ENCODE measurements at places on chromosomes 16 and 17.

DNA sequence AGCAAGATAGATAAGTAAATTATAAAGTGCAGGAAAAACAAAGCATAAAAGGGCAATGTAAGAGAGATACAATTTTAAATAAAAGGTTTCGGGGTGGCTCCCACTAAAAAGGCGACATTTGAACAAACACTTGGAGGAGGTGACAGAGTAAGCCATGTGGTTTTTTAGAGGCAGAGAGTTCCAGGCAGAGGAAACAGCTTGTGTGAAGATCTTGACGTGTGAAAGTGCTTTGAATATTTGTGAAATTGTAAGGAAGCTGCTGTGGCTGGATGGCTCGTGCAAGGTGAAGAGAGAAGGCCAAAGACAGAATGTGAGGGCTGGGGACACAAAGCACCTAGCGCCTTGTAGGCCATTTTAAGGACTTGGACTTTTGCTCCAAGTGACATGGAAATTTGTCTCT lies 28.6 kb upstream of the HYDIN start:
- DNase-seq = no peak

DNA sequence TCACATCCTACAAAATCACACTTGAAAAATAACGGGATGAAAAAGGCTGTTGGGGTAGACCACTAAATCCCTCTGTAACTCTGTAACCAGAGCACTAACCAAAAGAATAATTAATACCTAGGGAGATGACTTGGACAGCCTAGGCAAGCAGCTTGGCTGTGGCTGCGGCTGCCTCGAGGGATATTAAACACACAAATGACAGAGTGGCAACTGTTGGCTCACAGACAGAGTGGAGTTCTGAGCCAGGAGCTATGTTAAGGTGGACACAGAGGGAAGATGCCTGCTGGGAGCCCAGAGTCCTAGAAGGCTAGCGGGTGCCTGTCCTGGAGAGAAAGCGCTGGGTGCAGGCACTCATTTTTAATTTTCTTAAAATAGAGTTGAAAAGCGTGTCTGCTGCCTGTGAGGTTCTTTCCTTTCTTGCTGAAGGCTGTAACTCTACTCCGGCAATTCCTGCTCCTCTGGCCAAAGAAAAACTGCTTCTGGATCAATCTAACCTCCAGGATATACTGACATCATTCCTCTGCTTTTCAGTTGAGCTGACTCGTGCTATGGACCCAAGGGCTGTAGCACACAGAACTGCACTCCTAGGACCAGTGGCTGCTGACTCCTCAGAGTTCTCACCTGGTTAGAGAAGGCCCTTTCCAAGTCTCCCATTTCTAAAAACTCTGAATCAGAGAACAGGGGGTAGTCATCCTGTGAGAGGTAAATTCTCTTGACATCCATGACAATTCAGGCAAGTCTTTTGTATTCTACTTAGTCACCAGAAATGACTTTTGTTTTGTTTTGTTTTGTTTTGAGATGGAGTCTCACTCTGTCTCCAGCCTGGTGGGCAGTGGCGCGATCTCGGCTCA lies 147.9 kb downstream of the STX8 start:
- no peak for DNase-seq

GRCh38 chr17:13874817-13875216 lies 194.5 kb upstream of the COX10 start:
- DNase-seq = no peak

- DNase-seq = no peak
These were observed 6.7 kb upstream of the RNASEK start for GRCh38 chr17:7005716-7006115.

GRCh38 chr17:74601944-74602572 lies 10.0 kb upstream of the CD300LD start:
- DNase-seq = no peak

DNA sequence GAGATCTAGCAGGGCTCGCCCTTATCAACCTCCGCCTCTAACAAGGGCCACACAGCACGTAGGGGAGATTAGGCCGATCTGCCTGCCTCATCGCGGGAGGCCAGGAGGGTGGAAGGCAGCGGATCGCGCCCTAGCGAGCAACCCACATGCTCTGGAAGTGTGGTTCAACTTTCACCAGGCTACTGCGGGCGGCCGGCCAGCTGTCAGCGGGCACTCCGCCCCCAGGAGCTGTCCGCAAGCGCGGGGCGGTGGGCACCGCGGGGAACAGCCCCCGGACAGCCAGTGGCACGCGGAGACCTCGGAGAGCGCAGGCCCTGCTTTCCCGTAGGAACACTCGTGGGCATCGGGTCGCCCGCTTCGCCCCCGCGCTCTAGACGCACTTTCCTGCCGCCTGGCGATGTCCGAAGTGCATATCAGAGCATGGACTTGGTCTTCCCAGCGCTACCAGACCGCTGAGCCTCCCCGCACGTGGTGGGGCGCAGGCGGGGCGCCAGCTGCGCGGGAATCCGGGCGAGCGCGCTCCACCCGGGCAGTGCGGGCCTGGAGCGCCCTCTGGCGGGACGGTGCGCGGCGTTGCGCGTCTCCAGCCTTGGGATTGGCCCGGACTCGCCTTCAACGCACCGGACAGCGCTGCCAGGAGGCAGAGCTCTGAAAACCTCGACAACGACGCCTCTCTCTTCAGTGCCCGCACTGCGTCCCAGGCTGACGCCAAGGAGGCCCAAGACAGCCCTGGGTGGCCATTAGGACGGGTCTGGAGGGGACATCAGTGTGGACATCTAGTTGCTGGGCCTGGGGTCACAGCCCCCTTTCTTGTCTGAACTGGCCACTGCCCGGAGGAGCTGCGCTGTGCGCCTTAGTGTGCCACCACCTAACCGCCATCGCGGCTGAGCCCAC lies 3.6 kb upstream of the ZNHIT3 start:
- peak; percentile 61 for DNase-seq

- no peak for DNase-seq
These were observed 466.6 kb upstream of the ERCC4 start for GRCh38 chr16:13453325-13453724.

DNA sequence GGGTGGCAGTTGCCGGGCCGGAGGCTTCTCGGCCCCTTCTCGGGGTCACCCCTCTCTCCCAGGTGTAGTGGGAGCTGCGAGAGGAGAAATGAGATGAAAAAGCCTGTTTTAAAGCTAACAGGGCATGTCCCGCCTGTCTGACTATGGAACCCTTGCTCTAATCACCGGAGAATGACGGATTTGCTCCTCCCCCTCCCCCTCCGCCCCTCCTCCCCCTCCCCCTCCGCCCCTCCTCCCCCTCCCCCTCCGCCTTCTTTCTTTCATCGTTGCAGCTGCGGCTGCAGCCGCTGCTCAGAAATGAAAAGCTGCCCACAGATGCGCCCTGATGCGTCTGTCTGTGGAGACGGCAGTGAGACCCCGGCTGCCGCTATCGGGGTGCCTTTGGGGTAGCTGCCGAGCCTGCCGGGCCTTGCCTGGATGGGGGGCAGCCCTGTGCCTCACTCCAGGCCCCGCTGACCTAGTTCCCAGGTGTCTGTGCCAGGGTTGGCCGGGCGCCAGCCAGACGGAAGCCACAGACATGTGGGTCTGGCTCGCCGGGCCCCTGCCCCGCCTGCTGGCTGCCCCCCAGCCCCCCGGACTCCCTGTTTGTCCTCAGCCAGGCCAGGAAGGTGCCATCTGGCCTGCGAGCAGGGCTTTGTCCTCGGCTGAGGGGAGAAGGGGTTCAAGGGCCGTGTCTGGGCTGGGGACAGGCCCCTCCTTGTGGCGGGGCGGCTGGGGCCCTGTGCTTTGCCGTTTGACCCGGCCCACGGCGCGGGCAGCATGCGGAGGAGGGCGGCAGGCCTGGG lies 37.7 kb downstream of the GINS2 start:
- no peak for DNase-seq

DNA sequence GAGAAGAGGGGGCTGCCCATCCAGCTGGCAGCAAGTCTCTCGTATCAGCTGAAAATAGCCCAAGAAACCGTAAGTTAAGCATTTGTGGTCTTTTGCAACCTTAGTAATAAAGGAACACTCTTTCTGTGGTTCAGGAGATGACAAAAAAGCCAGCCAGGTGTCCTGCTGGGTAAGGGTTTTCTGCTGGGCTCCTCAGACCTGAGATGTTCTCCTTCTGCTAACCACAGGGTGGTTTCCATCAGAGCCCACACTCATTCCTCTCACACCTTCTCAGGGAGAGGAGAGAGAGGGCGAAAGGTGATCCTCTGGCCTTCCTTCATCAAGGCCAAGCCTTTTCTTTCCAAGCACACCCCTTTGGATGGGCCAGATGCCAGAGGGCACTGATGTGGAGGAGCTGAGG lies 70.7 kb downstream of the TEX14 start:
- DNase-seq = no peak

- DNase-seq = no peak
These were observed 49.6 kb upstream of the RPL38 start for GRCh38 chr17:74153821-74154430.

DNA sequence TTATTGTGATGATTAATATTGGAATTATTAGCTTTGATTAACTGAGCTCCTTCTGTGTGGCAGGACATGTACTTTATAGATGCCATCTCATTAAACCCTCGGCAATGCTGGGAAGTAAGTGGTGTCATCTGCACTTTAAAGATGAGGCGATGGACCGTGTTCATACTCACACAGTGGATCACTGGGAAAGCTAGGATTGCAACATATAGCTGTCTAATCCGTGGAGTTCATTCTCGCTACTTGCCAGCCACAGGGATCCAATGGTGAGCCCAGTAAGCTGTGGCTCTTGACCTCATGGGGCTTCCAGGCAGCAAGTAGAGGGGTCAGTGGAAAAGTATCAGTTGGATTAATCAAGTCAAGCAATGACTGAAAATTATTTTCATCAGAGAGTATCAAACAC lies 587.9 kb downstream of the CDH13 start:
- DNase-seq = no peak

DNA sequence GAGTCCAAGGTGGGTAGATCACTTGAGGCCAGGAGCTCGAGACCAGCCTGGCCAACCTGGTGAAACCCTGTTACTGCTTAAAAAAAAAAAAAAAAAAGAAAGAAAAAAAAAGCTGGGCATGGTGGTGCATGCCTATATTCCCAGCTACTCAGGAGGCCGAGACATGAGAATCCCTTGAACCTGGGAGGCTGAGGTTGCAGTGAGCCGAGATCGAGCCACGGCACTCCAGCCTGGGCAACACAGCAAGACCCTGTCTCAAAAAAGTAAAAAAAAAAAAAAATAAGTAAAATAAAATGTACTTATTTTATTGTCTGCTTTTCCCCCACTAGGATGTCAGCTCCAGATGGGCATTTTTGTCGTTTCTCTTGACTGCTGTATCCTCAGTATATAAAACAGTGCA lies 107.7 kb downstream of the ABCC1 start:
- no peak for DNase-seq

GRCh38 chr17:79950751-79951150 lies 84.9 kb downstream of the TBC1D16 start:
- DNase-seq = no peak

GRCh38 chr17:71959154-71959553 lies 161.7 kb upstream of the SOX9 start:
- no peak for DNase-seq

GRCh38 chr16:12587646-12588277 lies 215.9 kb downstream of the CPPED1 start:
- DNase-seq = no peak

GRCh38 chr16:86554599-86554916 lies 477 bp downstream of the MTHFSD start:
- no peak for DNase-seq

DNA sequence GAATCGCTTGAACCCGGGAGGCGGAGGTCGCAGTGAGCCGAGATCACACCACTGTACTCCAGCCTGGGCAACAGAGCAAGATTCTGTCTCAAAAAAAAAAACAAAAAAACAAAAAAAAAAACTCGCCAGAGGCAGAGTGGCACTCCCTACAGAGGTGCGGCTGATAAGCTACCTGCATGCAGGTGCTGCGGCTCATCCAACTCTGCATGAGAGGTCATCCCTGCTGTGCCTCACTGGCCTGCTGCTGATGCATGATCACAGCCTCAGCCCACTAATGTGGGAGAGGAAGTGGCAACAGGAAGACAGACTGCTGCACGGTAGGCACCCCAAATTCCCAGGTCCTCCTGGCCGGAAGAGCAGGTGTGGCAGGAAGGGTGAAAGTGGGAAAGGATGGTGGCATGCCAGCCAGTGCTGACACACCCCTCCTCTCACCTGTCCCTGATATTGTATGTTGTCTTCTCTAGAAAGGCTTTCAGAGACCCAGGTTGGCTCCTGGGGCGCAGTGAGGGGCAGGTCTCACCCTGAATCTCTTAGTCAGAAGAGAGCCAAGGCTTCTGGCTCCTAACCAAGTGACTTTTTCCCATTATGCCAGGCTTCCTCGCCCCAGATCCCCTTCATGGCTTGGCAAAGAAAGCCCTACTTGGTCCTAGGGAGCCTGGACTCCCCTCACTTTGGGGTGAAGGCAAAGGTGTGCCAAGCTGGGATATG lies 11.8 kb downstream of the NXPH3 start:
- DNase-seq = no peak

DNA sequence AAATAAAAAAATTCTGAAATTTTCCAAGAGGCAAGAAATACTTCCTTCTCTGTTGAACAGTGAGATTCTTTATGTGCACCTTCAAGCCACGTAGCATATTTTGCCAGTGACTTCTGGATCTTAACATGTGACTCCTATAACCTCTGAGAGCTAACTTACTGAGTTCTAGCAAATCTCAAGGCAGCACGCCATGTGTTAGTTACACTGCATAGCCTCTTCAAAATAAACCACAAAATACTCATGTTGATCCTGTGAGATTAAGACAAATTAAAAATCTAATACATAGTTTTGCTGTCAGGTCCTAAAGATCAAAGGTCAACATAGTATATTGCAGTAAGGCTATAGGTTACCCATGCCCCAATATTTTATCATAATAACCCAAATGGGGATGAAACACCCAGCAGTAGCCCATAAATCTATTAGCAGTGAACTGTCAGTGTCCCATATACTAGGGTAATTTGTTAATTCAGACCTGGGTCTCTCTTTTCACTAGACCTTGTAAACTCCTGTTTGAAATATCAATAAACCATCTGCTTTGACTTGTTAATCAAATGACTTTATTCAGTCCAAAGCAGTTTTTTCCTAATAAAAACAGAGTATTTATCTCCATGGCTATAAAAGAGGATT lies 343.1 kb downstream of the ZFHX3 start:
- DNase-seq = no peak

- DNase-seq = no peak
These were observed 114.5 kb downstream of the AXIN2 start for GRCh38 chr17:65446838-65447526.

- no peak for DNase-seq
These were observed 3.0 kb downstream of the FMNL1 start for GRCh38 chr17:45224671-45225050.

GRCh38 chr17:78125138-78125913 lies 3.2 kb downstream of the TMC6 start:
- no peak for DNase-seq

GRCh38 chr16:35564148-35564547 lies 2104.7 kb downstream of the TP53TG3F start:
- DNase-seq = no peak

DNA sequence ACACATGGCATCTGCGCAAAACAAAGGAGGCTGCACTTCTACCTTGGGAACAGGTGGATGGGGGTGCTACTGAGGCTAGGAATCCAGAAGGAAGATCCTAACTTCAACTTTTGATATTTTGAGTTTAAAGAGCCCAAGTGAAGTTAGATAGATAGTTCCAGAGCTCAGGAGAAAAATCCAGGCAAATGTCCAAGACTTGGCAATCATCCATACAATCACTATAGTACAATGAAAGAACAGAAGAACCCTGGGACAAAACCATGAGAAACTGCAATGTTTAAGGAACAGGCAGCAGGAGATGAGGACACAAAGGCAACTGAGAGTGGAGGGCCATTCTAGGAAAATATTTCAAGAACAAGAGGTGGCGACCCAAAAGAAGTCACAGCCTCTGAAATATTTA lies 12.4 kb downstream of the CDYL2 start:
- DNase-seq = no peak

Data from stimulated activated CD8-positive, alpha-beta memory T cell treated with anti-CD3 and anti-CD28 coated beads, Interleukin-2, amount 100 ng/mL, for 1 hour (primary cell).